ENCODE measurements at places on chromosomes 2 and 18.

- no peak for DNase-seq
Observed at GRCh38 chr2:240395896-240396622, 39.4 kb upstream of the GPC1 start.

- no peak for DNase-seq
Observed at GRCh38 chr2:214856137-214856536, 46.7 kb upstream of the BARD1 start.

GRCh38 chr2:45781464-45781811 is 130.0 kb downstream of the PRKCE start:
- no peak for DNase-seq

GRCh38 chr2:198456418-198456817 is 652.0 kb downstream of the PLCL1 start:
- DNase-seq: no peak

GRCh38 chr2:173400760-173401159 is 46.1 kb downstream of the CDCA7 start:
- DNase-seq: no peak

DNA sequence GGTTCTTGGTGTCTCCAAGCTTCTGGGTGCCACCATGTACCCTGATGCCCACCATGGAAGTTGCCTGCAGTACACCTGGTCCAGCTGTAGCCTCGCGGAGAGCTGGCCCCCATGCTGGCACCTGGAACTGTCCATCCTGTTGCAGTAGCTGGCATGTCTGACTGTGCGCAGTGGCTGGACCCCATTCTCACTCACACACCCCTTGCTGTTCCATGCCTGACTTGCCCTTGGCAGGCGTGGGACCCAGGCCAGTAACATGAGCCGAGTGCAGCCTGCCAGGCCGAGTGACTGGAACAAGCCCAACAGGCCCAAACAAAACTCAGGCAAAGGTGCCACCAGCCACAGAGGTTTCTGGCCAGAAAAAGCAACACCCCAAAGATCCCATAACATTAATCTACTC is 73.8 kb downstream of the NEURL3 start:
- no peak for DNase-seq

- DNase-seq: no peak
Observed at GRCh38 chr18:10055125-10055750, 141.4 kb downstream of the VAPA start.

GRCh38 chr2:71647356-71647755 is 194.0 kb downstream of the DYSF start:
- DNase-seq: no peak

- DNase-seq: no peak
Observed at GRCh38 chr2:187900021-187900420, 345.8 kb upstream of the TFPI start.

- DNase-seq: no peak
Observed at GRCh38 chr2:23649303-23649702, 264.3 kb downstream of the KLHL29 start.

GRCh38 chr2:133589456-133589855 is 21.2 kb upstream of the NCKAP5 start:
- no peak for DNase-seq

DNA sequence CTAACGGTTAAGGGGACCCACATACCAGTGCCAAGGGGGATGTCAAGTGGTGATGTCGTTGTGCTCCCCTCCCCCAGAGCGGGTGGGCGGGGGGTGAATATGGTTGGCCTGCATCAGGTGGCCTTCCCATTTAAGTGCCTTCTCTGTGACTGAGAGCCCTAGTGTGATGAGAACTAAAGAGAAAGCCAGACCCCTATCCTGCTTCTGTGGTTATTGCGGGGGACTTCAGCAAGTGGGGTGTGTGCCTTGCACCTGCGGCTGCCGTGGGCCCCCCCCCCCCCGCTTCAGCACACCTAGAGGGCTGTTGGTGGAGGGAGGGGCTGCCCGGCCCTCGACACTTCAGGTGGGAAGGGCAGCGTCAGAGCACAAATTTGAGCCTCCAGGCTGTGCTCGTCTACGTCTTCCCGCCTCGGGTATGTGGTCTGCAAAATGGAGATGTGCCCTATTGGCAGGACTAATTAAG is 6.1 kb downstream of the CTDSP1 start:
- no peak for DNase-seq

DNA sequence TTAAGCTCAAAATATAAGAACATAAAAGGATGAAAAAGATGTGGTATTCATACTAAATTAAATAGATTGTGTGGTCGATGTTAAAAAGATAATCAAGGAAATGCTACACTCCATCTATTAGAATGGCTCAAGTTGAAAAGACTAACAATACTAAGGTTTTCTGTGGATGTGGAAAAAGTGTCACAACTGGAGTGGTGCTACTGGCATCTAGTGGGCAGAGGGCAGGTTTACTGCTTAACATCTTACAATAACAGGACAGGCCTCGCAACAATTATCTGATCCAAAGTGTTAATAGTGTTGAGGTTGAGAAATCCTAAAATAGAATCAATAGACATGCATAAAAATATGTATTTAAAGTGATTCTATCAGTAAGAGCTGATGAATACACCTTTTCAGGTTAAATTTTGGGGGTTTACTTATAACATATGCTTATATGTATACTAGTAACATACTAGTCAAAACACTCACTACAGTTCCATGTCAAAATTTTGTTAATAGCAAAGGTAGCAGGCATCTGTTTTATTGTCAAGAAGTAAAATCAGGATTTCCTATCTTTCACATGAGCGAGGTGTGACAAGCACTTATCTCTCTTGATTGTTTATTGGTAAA is 91.5 kb upstream of the TMEFF2 start:
- no peak for DNase-seq

DNA sequence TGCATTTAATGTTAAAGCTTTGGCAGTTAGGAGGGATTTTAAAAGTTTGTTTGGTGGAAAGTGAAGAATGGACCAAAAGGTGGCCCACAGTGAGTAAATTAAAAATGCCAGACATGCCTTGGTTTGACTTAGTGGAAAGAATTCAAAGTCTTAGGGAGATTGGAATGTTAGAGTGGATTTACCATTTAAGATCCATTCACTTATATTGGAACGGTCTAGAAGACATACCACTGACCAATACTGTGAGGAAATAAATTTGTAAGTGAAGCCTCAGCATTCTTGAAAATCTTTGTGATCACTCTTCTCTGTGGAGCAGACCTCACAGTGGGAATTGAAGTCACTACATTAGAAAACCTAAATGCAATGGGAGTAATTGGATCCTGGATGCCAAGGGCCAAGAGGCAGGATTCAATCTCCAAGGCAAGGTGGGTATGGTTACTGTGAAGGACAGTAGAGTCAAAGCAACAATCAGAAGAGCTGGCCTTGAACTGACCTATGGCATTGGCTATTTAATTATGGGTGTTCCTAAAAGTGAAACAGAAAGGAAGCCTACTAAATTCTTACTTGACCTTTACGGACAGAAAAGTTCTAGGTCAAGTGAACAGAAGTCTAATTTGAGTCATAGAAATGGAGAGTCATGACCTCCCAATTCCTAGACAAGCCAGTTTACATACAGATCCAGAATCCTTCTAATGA is 40.2 kb upstream of the VRK2 start:
- DNase-seq: no peak

- DNase-seq: no peak
Observed at GRCh38 chr18:8381821-8382459, 227.3 kb upstream of the RAB12 start.

- no peak for DNase-seq
Observed at GRCh38 chr2:226478109-226478809, 321.4 kb downstream of the IRS1 start.

DNA sequence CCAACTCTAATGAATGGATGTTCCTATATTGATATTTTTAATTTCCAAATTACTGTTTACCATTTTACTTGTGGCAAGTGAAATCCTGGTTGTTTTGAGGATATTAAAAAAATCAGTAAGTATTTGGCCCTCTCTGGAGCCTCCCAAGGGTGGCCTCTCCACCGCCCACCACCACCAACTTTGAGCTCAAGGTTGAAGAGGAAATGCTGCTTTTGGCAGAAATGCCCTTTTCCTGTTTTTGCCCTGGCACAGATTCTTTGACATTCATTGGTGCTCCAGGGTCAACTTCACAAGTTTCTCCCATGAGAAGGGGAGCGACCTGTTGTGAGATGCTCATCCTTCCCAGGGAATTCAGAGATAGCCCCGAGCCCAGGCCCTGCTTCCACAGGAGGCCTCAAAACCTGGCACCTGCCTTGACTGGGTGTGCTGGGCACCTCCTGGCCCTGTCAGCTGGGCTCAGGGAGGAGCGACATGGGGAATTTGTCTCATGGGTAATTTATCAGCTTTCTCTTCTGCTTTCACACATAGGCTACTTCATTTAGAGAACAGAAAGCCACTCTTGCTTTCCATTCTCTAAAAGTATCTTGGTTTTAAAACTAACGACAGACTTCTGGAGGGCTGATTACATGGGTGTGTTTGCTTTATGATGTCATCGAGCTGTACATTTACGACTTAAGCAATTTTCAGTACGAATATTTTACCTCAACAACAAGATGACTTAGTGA is 6.9 kb downstream of the CD8A start:
- no peak for DNase-seq

- DNase-seq: no peak
Observed at GRCh38 chr2:105188343-105188742, 53.2 kb upstream of the GPR45 start.

GRCh38 chr2:1995987-1996386 is 251.7 kb upstream of the PXDN start:
- DNase-seq: peak; percentile 23

DNA sequence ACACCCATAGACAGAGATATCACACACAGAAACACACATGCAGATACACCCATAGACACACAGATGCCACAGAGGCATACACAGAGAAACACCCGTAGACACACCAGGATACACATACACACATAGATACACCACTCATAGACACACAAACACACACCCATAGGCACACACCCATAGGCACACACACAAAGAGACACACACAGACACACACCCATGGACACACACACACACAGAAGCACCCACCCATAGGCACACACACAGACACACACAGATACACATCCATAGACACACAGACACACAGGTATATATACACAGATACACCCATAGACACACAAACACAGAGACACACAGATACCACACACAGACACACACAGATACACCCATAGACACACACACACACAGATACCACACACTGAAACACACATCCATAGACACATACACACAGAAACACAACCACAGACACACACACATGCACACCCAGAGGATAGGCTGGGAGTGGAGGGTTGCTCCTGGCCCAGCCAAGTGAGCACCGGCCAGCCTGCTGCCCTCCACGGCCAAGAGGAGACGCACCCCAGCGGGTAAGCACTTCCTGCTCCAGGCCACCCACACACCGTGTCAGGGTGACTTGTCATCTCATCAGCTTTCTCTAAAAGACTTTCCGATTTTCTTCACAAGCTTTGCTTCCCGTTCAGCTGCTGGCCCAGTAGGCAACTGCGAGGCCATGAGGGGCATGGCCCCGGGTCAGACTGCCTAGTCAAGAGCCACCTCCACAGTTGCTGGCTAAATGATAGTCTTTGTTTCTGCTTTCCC is 14.1 kb upstream of the CNNM3 start:
- no peak for DNase-seq

DNA sequence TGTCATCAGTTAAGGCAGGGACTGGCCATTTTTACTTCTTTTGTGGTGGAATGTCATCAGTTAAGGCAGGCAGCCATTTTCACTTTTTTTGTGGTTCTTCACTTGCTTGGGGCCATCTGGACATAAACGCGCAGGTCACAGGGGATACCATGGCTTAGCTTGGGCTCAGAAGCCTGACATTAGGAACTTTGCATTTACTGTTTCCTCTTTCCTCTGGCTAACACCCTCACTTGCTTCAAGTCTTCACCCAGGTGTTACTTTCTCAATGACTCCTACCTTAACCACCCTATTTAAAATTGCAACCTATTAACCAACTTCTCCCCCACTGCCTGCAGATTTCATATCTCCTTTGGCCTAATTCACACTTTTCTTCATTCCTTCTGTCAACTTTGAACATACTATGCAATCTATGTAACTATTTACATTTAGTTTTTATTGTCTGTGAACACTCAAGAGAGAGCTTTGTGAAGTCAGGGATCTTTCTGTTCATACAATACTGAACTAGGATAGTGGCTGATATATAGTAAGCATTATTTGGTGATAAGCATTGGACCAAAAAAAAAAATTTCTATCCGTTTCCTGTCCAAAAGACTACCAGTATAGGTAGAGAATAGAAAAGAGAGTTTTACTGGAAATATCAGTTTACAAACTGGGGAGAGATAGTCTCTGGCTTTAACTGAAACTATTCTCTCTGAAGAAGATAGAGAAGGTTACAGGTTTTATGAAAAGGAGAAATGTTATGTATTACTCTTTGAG is 600.1 kb upstream of the ZNF804A start:
- no peak for DNase-seq

DNA sequence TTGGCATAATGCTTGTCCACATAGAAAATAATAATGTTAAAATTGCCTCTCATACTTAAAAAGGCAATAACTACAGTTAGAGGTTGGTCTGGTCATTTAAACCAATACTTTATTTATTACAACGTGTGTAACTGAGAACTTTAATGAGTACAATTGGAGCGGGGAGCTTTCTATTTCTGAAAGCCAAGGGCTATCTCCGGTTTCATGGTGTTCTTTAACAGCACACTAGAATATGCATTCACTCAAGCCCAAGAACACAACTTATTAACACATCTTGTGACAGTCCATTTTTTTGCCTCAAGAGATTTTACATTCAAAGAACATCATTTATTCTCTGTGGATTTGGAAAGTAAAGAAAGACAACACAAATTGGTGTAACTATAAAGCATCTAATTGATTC is 131.8 kb downstream of the KCNH7 start:
- no peak for DNase-seq

DNA sequence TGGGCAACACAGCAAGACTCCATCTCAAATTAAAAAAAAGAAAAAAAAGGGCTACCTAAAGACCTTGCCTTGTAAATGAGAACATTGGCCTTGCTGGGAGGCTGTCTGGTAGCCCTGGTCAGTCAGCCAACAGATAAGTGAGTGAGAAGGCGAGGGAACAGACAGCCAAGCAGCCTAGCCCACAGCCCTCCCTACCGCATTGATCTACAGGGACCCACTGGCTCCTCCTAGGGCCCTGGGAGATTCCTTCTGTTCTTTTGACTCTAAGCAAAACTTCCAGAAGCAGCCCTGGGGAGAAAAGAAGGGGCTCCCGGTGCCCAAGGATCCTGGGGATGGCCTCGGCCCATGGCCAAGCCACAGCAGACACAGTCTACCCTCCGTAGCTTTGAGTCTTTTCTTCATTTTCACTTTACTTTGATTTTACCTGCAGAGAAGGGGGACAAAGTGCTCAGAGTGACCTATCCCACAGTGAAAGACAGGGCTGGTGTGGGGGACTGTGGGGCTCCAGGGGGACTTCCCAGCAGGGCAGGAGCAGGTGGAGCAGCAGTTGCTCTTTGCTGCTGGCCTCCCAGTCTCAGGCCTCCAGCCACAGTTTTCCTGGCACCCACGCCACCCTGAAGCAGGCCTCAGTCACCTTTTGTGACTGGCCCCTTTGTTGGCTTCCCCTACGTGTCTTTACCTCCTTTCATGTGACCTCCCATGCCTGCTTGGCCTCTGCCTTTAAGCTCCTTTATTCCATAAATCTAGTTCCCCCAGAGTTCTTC is 5.1 kb downstream of the CEP68 start:
- no peak for DNase-seq

- no peak for DNase-seq
Observed at GRCh38 chr2:109214651-109215371, 85.8 kb downstream of the SH3RF3 start.

All from NCI-H187 (cell line).